Mesenteric fat pad (tissue), 1 donor: ENCODE measurements at places on chromosomes 12 and 14.

DNA sequence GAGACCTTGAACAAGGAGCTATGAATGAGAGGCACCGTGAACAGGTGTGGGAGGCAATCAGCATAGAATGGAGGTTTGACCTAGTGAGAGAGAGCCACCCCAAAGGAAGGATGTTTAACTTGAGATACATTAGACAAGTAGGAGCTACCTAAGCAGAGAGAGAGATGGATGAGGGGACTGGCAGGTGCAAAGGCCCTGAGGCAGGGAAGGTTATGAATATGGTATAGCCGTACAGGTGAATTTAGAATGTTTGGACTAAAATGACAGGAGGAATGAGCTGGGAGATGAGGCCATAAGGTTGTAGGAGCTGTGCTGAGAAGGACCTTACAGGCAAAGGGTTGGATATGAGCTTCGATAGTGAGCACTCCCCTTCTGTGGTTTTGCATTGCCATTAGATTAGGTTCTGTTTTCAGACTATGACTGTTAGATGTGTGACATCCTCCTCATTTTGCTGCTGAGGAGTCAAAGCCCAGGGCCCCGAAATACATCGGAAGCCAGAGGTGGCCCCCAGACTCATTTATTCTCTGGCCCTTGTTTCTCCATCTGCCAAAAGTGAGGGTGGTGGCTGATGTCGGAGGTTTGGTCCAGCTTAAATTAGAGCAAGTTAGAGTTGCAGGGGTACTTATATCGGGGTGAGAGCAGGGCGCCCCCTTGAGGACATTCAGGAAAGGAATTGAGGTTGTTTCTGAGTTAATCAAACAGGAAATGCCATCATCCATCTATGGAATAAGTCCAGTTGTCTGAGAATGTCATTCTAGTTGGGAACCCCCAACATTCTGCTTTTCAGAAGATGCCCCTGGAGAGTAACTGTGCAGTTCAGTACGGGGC, 29.4 kb downstream of the SLC24A4 start:
- no peak for DNase-seq

GRCh38 chr14:37894463-37894862, 299.0 kb downstream of the TTC6 start:
- no peak for DNase-seq

- DNase-seq, result no peak
Measured at GRCh38 chr12:75864161-75864560, 167.4 kb downstream of the PHLDA1 start.

GRCh38 chr14:103103461-103104388, 9.2 kb downstream of the EXOC3L4 start:
- no peak for DNase-seq

DNA sequence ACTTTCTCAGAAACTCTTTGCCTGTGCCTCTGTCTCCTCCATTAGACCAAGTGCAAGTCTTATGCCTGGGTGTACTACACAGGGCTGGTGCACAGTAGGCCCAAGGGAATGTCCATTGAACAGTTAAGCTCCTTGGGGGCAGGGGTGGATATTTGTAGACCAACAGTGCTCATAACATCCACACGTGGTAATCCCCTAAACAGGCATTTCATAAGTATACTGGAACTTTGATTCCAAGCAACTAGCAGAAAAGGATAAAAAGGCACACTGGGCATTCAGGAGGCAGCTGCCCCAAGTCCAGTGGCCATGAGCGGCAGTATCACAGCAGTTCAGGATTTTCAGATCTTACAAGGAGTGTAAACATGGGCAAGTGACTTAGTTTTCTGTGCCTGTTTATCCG, 16.8 kb downstream of the NUAK1 start:
- no peak for DNase-seq

- DNase-seq, result no peak
Measured at GRCh38 chr12:5511644-5512600, 80.0 kb downstream of the NTF3 start.
